ENCODE measurements at places on chromosomes 3 and 15.

DNA sequence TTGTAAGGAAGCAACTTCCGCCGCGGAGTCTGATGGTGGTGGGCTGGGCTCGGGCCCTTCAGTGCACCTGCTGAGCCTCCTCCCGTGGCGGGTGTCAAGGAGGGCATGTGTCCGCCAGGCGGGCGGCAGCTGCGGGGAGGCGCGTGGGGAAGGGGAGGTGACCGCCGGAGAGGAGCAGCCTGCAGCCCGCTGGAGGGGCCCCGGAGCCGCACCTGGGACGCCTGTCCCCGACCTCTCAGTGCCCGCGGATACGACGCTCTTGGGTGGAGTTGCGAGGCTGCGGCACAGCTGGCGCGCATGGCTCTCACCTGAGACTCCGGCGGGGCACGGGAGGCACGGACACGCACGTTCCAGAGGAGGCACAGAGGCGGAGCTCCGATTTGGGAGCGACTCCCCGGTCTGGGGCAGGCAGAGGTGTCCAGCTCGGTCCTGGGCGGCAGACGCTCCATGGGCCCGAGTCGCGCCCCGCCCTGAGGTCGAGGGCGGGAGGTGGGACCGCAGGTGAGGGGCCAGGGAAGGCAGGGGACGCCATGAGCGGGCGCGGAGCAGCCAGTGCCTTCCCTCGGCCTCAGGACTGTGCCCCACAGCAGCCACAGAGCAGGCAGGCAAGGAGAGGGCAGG, 50.2 kb upstream of the PRR20G start:
- no peak for DNase-seq

- DNase-seq: peak; percentile 48
These were observed 54.9 kb downstream of the TRIM71 start for GRCh38 chr3:32872487-32873382.

- no peak for DNase-seq
These were observed 3.8 kb upstream of the LOXL1 start for GRCh38 chr15:73922186-73923151.

- DNase-seq: no peak
These were observed 31.3 kb downstream of the LDHAL6B start for GRCh38 chr15:59237924-59238331.

GRCh38 chr3:171976526-171976925, 62.9 kb upstream of the FNDC3B start:
- DNase-seq: no peak

DNA sequence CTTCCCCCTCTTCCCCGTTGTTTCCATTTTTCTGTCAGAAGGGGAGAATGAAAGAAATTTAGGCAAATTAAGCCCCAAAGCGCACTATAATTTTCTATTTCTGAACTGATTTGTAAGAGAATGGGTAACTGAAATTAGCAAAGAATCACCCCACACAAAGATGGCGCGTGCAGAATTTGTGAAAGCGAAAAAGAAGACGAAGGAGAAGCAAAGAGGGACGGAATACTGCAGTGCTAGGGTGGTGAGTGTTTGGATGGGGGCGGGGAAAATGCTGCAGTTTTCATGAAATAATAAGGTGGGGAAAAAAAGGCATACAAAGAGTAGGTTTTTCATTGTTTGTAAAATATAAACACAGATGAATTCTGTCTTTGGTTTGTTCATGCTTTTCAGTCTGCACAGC, 4.6 kb upstream of the CTNNB1 start:
- DNase-seq: no peak

DNA sequence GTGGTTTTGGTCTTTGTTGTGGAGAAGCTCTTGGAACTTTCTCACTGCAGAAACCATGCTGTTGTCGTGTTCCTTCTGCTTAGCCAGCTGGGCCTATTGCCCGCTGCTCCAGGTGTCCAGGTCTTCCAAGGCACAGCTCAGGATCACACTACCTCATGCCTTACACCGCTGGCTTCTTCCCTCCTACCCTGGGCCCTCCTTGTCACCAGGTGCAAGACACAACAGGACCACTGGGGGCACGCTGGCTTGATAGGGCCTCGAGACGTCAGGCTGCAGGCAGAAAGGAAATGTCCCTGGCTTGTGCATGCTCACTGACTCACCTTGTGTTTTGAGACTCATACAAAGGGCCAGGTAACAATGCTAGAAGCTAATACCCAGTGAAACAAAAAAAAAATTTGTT, 32.3 kb downstream of the PAQR9 start:
- no peak for DNase-seq

DNA sequence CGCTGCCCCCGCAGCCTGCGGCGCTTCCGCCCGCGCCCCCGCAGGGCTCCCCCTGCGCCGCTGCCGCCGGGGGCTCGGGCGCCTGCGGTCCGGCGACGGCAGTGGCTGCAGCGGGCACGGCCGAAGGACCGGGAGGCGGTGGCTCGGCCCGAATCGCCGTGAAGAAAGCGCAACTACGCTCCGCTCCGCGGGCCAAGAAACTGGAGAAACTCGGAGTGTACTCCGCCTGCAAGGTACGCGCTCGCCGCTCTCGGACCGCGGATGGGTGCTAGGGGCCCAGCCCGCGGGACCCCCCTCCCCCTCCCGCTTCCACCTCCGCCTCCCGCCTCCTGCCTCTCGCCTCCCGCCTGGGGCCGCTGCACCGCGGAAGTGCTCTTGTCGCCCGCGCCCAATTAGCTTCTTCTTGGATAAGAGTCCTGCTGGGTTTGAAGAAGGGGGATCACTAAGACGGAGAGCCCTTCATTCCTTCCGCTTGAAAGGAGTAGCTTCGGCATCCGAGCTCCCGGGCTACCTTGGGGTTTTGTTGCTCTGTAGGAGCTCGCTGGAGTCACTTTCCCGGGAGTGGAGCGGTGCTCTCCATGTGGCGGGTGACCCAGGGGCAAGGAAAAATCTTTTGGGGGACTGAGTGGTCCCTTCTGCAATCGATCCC, 426 bp downstream of the KAT2B start:
- DNase-seq: peak; percentile 76

GRCh38 chr15:66844747-66845145, 142.7 kb downstream of the SMAD6 start:
- DNase-seq: no peak

DNA sequence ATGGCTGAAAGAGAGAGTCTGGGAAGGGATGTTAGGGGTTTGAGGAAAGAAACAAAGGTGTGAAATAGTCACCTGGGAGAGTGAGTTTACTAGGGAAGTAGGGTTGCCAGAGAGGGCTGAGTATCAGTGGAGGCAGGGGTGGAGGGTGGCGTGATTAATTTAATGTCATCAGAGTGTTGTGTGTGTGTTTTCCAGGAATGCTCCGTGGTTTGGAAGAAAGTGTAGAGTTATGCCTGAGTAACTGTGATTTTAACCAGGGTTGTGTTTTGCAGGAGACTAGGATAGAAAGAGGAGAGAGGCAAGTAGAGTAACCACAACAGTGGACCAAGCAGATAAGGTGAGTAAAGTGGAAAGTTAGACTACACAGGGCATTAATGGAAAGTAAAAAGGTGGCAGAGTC, 27.2 kb downstream of the PLD1 start:
- DNase-seq: no peak

DNA sequence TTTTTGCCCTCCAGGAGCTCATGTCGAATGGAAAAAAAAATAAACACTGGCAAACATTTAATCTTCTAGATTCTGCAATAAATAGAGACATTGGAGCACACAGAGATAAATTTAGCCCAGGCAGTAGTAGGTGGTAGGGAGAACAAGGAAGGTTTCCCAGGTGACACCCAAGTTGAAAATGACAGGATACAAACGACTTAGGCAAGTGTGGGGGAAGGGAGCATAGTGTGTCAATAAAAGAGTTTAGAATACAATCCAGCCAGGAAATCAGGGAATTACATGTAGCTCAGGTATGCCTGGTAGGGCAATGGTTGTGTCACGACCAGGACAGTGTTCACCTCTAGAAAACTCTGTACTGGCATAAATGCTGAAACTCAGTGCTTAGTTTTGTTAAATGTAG, 364.6 kb upstream of the AGTR1 start:
- DNase-seq: no peak

- no peak for DNase-seq
These were observed 130.8 kb downstream of the CHCHD6 start for GRCh38 chr3:126834596-126835471.

DNA sequence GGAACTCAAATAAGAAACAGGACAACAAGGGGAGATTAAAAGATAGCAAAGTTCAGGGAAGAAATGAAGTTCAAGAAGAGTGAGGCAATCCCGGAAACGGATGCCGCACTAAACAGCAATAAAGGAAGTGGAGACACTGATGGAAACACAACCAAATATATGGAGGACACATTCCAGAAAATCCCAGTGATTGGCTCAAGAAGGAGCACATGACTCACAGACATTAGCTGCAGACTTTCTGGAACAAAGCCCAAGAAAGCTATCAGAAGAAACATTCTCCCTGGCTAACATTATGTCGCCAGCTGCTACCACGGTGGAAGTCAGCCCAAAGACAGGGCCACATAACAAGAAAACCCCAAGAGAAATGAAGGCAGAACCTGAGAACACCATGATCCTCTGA, 18.1 kb upstream of the VGLL4 start:
- DNase-seq: no peak

- no peak for DNase-seq
These were observed 12.6 kb upstream of the NPAP1 start for GRCh38 chr15:24662991-24663390.

GRCh38 chr3:77919244-77919643, 879.3 kb downstream of the ROBO2 start:
- DNase-seq: no peak

Measured in adrenal gland (tissue), 19 donors.